Tongue (tissue), 3 donors: ENCODE measurements at places on chromosomes 7 and 10.

DNA sequence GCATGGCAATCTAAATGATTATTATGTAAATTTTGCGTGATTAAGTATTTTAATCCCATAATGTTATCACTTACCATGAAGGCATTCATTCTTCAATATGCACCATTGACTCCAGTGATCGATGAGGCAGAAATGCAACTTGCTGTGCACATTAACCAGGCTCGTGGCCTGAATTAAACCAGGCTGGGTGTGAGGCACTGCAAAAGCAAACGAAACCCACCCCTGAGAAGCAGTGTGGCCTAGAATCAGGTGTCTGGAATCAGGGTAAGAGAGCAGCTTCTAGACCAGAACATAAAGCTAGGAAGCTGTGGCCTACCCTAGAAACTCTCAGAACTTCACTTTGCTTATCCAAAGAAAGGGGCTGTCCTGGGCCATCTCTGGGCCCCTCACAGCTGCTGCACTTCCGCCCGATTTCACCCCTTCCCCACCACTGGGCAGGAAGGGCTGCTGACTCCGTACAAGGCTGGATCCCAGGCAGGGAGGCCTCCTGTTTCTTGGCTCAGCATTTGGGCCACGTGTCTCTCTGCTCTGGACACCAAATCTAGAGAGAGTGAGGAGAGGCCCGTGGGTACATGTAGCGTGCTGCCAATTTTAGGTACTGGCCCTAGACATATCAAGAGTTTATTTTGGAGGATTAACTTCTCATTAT, 4.4 kb downstream of the PTPRE start:
- DNase-seq: no peak

DNA sequence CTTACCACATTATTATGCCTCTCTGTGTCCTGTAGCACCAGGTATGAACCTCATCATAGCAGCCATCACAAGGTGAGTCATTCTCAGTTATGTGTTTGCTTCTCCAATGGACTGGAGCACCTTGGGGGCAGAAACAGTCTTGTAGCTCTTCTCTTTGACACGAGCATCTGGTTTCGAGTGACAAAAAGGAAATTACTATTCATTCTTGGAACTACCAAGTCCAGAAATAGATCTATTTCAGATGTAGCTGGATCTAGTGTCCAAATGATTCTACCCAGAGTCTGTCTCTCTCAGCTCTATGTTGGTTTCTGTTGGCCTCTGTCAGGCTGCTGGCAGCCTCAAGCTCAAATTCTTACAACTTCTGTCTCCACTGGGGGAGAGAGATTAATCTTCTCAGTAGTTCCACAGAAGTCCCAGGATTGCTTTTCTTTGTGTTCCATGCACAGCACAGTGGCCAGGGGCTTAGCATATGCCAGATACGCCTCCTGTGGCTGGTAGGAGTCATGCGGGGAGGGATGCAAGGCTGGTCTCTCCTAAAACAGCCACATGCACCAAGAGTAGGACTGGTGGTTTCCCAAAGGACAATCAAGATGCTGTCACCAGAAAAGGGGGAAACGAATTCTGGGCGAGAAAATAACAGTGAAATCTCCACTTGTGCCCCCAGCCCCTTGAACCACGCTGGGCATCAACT, 37.2 kb upstream of the PAPSS2 start:
- DNase-seq: peak; percentile 19

- DNase-seq: no peak
Observed at GRCh38 chr7:44216521-44217222, 15.9 kb downstream of the YKT6 start.

- no peak for DNase-seq
Observed at GRCh38 chr10:111996103-111996502, 187.5 kb downstream of the GPAM start.

- DNase-seq: peak; percentile 6
Observed at GRCh38 chr7:124276005-124276622, 243.2 kb upstream of the TMEM229A start.

- no peak for DNase-seq
Observed at GRCh38 chr10:92574548-92575261, 812 bp upstream of the IDE start.

GRCh38 chr7:67489881-67490280, 493.2 kb downstream of the TYW1 start:
- DNase-seq: no peak

DNA sequence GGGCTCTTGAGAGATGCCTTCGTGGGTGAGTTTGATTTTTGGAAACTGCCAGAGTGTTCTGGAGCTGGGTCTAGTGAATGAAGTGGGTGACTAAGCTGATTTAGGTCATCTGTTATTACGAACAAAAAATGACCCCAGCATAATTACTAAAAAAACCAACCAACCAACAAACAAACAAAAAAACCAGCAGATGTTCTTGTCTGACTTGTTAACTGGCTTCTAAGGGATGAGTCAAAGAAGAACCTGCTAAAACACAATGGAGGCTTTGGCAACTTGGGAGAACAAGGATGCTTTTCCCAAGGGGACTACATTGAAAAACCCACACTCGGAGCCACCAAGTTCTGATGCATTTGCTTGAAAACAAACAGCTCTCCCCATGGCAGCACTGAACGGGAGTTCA, 11.5 kb downstream of the TACR2 start:
- no peak for DNase-seq

DNA sequence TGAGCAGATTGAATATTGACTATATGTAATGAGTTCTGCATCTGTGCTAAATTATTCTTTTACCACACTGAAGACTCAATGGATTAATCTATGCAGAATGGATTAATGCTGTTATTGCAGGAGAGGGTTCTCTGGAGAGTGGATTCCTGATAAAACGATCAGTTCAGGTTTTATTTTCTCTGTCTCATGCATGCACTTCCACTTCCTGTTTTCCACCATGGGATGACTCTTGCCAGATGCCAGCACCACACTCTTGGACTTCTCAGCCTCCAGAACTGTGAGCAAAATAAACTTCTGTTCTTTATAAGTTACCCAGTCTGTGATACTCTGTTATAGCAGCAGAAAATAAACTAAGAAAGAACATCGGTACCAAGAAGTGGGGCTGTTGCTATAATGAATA, 207.5 kb downstream of the KCND2 start:
- DNase-seq: no peak

DNA sequence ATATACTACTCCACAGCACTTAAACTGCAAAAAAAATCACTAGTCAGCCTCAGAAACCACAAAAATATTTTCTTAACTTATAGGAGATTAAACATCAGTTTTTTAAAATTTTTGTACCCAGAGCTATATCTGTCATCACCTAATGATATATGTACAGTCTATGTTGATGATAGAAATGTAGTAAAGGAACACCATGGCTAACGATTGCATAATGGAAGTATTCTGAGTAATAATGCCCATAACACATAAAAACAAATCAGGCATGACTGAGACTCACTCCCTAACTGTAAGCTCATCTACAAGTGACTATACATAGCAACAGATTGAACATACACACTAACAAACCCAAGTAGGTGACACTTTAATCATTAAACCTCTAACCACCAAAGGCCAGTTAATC, 51.3 kb downstream of the TSPAN12 start:
- no peak for DNase-seq

- no peak for DNase-seq
Observed at GRCh38 chr10:27724287-27724686, 21.3 kb downstream of the MKX start.

DNA sequence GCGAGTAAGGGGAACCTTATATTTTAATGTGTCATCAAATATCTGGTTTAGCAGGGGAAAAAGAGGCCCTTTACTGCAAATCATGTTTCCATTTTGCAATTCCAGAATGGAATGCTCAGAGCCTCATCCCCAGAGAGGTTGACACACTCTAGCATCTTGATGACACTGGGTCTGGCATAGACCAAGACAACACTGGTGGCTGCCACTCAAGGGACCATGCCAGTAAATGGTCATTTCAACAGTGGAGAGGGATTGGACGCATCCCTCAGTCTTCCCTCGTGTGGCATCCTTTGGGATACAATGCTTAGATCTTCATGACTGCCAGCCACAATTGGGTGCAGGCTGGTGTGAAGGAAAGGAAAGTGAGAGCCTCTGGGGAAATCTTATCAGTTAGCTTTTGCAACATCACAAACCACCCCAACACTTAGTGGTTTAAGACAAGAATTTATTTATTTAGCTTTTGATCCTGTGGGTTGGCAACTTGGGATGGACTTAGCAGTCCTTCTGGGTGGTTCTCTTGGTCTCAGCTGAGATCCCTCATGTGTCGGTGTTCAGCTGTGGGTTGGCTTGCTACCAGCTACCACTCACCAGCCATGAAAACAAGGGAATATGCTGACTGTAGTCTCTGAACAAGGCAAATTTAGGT, 21.6 kb downstream of the TACC2 start:
- DNase-seq: no peak

DNA sequence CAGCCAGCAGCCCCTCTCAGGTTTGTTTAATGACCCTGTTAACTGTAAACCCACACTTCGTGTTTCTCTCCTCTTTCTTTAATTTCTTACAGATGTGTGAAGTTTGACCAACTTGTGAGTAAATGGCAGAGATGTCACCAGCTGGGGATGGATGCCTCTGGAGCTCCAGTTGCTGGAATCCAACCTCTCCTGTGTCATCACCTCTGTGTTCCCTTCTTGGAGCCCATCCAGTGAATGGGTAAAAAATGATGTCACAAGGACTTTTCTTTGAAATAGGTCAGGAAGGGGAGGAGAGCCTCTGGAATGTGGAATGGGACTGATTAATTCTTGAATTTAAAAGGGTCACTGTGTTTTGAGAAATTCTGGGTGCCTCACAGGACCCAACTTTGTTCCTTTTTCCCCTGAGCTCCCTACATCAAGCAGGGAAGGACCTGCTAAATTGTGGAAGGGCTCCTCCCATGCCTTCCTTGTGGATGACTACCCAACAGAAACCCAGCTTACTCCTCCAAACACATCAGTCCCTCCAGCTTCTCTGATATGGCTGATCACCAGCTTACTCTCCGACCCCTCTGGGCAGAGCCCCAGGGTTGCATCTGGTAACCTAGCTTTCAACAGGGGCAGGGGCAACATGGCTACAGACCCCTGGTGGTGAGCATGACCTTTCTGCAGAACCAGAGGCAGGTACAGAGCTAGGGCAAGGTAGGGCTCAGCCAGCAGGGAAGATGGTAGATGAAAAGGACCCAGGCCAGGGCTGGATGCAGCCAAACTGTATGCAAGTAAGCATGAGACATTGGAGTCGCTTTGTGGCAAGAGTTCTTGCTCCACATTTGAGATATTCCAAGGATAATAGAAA, 67.5 kb downstream of the STRA8 start:
- DNase-seq: no peak

DNA sequence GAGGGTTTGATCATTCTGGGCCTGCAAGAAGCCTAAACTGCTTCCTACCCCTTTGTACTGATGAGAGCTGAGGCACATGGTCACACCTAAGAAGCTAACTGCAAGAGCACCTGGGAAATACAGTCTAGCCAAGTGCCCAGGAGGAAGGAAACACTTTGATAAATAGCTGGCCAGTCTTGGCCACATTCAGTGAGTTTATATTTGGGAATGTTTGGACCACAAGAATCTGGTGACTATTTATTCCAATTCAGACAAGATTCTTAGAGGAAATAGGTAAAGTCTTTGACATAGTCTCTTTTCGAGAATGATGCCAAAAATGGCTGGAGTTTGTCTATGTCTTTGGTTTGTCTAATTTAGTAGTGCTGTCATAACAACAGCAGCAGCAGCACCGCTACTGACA, 213.6 kb downstream of the KIF20B start:
- DNase-seq: no peak

DNA sequence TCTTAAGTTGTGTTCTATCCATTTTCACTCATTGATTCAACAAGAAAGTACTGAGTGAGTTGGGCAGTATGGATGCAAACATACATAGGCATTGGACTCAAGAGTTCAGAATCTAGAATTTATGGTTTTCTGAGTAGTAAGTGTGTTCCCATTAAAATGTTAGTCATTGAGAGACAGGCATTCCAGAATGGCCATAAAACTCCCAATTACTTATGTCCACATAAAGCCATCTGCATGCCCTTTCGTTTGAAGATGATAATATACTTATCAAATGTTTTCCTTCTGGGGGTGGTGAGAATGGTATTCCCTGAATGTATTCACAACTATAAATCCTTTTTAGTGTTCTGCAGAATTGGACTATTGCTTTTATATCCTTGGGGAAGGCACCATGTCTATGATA, 131.6 kb downstream of the CD36 start:
- no peak for DNase-seq

- peak; percentile 32 for DNase-seq
Observed at GRCh38 chr7:27953361-27953760, 213.4 kb downstream of the TAX1BP1 start.

- DNase-seq: peak; percentile 55
Observed at GRCh38 chr7:80942261-80943041, 23.6 kb upstream of the SEMA3C start.

DNA sequence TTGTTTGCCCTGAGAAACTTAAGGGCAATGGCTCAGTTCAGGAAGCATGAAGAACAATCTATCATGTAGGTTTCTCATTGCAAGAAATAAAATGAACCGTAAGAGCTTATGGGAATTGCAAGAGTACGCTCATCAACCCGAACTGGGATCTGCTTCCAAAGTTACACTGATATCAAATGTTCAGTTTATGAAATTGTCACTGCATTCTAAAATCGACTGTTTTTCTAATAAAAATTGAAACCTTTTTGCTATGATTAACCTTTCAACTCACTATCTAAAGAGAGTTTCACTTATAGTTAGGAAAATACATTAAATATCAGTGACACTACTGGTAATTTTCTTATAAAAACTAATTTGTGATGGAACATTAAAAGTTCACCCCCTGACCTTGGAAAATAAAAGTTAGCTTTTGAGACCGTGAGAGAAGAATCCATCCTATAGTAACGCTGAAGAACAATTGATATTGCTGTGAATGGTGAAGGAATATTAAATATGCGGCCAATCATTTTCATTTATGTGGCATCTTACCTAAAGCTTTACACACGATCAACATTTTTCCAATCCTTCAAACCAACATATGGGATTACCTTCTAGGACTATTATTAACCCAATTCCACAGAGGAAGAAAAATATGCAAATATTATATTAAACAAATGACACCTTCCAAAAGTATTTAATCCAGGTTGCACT, 2.2 kb downstream of the MEOX2 start:
- peak; percentile 47 for DNase-seq

DNA sequence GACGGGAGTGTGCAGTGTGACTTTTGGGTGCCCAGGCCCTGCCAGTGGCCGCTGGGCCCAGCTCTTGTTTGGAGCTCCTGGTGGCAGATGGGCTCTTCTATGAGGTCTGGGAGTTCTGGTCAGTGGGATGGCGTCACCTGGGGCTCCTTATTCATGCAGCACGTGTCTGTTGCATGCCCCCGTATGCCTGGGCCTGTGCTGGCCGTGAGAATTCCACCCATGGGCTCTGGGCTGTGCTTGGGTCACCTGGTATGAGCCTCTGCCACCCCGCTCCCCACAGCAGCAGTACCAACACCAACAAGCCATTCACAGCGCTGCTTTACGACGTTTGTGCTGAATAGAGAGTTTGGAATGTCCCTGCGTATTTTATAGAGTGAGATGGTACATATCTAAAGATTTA, 27.1 kb downstream of the INPP5A start:
- DNase-seq: no peak
